Stimulated activated CD8-positive, alpha-beta memory T cell treated with anti-CD3 and anti-CD28 coated beads, Interleukin-2, amount 100 ng/mL, for 1 hour (primary cell): ENCODE measurements at places on chromosomes 2 and 18.

- DNase-seq, result no peak
Observed at GRCh38 chr2:28802975-28803429, 7.6 kb upstream of the SPDYA start.

GRCh38 chr2:121096611-121097010 is 188.4 kb downstream of the TFCP2L1 start:
- no peak for DNase-seq

DNA sequence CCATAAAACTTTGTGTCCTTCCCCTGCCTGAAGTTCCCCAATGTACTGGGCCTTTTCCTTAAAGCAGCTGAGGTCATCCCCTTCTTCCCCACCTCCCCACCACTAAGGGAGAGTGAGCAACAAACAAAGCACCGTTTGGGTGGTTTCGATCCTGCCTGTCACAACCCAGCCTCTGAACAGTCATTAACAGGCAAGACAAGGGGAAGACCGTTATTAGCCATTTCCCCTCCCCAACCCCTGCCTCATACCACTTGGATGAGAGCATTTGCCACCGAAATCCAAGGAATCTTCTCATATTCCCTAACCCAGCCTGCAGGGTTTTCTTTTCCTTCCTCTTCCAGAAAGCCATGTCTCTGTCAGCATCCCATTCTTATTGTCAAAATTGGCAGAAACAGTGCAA is 65.6 kb downstream of the STRADB start:
- DNase-seq, result no peak

DNA sequence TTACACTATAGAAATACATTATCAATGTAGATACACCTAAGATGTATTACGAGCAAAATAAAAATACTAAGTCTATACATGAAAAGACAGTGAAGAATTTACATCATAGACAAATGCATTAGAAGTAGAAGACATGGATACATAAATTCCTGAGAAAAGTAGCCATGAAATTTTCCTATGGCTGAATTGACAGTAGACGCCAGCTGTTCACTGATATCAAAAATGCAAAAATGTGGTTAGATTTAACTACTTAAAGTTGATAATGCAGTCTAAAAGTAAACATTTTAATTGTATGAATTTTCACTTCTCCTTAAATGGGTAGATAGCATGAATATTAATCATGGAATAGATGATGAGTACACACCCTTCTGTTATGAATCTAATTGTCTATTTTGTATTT is 350.9 kb downstream of the ARHGAP15 start:
- no peak for DNase-seq

GRCh38 chr18:79509536-79509930 is 113.8 kb downstream of the NFATC1 start:
- DNase-seq, result no peak

DNA sequence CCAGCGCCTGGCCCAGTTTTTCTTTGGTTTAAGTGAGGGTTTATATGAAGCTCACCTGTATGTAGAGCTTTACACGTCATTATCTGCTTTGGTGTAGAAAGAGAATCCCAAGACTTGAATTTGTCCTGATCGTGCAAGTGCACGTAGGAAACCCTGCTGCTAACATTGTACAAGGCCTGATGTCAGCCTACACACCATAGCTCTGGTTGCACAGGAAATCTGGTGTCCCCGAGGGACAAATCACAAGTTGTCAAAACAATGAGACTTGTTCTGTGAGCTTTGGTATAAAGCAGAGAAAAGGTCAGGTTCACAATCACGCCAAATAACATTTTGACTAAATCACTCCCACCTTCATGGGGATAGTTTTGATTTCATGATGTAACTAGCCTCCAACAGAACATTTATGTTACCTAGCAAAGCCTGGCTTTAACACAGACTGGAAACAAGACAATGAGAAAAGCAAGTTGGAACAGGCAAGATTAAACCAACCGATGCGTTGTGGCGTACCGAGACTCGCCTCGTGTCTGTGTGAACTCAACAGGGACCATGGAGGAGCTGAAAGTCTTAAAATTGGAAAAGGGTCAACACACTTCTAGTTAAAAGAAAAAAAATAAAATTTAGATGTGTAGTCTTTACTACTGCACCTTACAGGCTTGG is 41.4 kb downstream of the ZAP70 start:
- DNase-seq, result no peak

- DNase-seq, result no peak
Observed at GRCh38 chr2:44651974-44652373, 289.5 kb upstream of the SIX3 start.

GRCh38 chr2:226531061-226531810 is 268.4 kb downstream of the IRS1 start:
- no peak for DNase-seq

- DNase-seq, result no peak
Observed at GRCh38 chr2:54881759-54882158, 158.3 kb downstream of the EML6 start.

- no peak for DNase-seq
Observed at GRCh38 chr18:73959352-73959751, 188.3 kb downstream of the FBXO15 start.

GRCh38 chr2:99648906-99649789 is 159.3 kb upstream of the REV1 start:
- no peak for DNase-seq

GRCh38 chr2:28952836-28953211 is 28.3 kb upstream of the TOGARAM2 start:
- DNase-seq, result no peak

DNA sequence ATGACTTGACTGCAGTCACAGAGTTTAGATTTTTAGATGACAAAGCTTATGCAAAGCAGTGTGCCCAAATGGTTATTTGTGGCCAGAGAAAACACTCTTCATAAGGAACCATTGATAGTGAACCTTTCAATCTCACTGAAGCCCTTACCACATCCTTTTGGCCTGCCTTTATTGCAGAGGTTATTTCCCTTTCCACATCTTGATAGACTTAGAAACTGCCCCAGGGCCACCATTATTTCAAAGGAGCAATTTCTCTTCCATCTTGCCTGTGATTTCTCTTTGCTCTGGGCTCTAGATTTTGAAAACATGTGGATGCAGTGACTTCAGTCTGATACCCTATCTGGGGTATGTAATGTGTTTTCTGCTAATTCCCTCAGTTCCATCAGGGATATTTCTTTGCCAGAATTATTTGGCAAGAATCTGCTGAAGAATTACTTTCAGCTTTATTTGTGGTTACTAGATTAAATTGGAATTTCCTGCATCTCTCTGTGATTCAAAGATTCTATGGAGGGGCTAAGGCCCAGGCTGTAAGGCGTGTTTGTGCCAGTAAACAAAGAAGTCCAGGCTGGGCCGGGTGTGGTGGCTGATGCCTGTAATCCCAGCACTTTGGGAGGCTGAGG is 51.0 kb downstream of the MOGAT1 start:
- DNase-seq, result no peak

GRCh38 chr2:180411661-180412060 is 404.6 kb upstream of the CWC22 start:
- no peak for DNase-seq
